ENCODE measurements at places on chromosomes 11 and 22.

DNA sequence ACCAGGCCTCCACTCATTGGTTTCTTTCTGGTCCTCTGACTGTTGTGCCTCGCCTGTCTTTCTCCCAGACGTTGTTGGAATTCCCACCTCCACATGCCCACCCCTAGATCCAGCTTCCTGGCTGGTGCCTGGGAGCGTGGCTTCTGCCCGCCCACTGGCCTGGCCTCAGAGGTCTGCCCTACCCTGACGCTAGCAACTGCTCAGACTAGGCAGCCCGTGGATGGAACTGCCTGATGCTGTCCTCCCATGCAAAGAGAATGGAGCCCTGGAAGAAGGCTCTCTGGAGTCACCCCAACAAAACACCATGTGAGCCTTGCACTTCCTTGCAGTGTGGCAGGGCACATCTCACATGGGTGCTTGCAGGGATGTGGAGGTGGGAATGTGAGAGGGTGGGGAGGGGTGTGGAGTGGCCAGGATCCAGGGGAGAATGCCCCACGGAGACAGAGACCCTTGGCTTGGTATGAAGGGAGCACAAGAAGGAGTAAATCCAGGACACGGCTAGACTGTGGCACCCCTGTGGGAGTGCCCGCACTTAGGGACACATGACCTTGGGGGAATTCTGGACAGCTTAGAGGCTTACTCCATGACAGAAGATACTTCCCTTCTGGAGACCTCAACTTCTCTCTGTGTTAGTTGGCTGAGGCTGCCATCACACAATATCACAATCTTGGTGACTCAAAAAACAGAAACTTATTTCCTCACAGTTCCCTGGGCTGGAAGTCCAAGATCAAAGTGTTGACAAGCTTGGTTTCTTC, 22.5 kb upstream of the ADA2 start:
- DNase-seq = no peak

- no peak for DNase-seq
These were observed 4.8 kb downstream of the ANKK1 start for GRCh38 chr11:113392236-113392921.

GRCh38 chr11:68780829-68781228, 29.5 kb upstream of the TESMIN start:
- DNase-seq = no peak

DNA sequence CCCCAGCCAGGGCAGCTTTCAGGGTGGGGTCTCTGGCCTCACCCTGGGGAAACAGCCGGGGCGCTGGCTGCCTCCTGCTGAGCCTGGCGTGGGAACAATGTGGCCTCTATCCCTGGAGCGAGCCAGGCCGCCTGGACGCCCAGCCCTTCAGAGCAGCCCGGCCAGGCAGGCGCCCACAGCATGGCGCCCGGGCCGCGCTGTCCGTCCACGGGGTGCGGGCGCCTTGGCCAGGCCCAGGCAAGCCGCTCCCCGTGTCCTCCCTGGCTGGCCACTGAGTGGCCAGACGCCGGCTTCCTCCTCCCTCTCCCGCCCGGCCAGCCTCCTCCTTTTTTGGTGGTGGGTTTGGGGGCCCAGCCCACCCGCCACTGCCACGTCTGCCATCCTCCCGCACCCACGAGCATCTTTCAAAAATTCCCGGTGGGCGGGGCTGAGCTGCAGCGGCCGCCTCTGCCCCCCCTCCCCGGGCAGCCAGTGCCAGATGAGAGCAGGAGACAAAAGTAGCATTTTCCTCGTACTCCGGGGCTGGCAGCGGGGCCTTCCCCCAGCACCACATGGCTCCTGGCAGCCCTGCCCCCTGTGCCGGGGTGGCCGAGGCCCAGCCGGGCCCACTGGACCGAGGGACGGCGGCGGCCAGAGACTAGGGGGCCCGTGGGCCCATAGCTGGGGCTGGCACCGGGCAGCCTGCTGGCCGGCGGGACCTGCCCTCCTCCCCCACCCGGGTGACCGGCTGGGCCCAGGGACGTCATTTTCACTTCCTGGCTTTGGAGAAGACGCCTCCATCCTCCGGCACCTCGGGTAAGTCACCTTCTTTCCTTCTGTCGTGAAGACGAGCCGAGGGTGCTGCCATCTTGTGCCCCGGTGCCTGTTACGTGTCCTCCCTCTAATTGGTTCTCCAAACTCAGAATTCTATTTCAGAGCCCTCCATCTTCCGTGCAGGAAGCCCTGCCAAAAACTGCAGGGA, 70.2 kb upstream of the PPARA start:
- peak; percentile 83 for DNase-seq

All from left hindlimb (tissue), 1 donor.